Caki2 (cell line): ENCODE measurements at places on chromosomes 2 and 18. TPM values are rescaled to one million over a fixed set of nuclear protein-coding genes. Genes with fewer than 3 reads are reported as not detected.

Gene EVX2
- total RNA-seq = not detected in 2 replicates

Gene UGT1A3
- total RNA-seq = 0.78 TPM in 1 of 2 replicates, not detected in the other

Gene RFX8
- not detected in 2 replicates for total RNA-seq

Gene ITGB6
- total RNA-seq = 17.4 and 41.1 TPM in 2 replicates

Gene FIGN
- 2.1 and 5.5 TPM in 2 replicates for total RNA-seq

Gene GKN1
- not detected in 2 replicates for total RNA-seq

Gene DNER
- 5.5 and 9.7 TPM in 2 replicates for total RNA-seq

Gene DNAJC10
- 95.4 and 104 TPM in 2 replicates for total RNA-seq

DNA sequence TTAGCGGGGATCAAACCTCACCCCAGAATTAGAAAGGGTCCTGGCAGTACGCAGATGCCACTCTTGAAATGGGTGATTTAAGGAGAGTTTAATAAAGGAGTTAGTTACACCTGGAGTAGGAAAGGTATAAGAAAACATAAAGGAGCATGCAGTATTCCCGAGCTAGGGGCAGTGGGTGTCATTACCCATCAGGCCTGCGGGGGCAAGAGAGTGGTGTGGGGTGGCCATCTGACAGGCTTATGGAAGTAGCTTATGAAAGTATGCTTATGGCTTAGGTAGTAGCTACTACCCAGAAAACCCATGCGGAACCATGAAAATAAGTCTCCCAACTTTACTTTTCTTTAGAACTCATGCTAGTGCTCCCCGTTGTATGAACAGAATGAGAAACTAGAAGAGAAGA, 568.9 kb upstream of the ACVR2A start:
- DNase-seq = no peak

- DNase-seq = no peak
Measured at GRCh38 chr2:232577841-232578240, 27.4 kb downstream of the EIF4E2 start.

DNA sequence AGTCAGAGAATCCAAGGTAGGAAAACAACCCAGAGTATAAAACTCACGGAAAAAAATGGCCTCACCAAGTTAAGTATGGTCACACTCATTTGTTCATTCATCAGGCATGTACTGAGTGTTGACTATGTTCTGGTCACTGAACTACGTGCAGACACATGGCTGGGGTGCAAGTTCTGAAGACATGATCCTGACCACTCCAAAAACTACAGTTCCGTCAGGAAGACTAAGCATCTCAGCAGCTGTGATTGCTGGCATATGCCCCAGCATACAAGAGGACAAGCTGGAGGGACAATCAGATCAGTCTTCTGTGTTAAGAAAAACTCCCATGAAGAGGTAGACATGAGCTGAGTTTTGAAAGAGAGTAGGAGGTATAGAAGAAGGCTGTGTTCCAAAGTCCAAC, 72.8 kb downstream of the TCF4 start:
- no peak for DNase-seq

- DNase-seq = peak; percentile 95
Measured at GRCh38 chr2:218895759-218896500, 15.3 kb downstream of the WNT10A start.

- DNase-seq = no peak
Measured at GRCh38 chr2:9146646-9147045, 60.0 kb upstream of the ASAP2 start.

GRCh38 chr2:190271783-190272456, 47.7 kb downstream of the HIBCH start:
- DNase-seq = no peak

DNA sequence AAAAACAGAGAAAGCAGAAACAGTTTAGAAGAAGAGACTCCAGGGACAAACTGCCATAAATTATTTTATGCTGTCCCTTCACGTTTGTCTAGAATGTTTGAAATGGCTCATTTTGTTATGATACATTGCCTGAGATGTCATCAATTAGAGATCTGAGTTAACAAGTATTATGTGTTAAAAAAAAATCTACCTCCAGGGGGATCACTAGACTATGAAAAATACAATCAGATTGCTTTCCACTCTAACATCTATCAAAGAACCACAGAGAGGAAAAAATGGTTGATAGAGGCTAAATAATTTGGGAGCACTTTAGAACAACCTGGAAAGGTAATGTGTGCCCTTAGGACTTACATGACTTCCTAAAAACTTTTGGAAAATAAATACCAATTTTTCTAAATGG, 103.8 kb upstream of the CCDC150 start:
- no peak for DNase-seq

GRCh38 chr2:229363185-229363814, 92.2 kb upstream of the PID1 start:
- peak; percentile 26 for DNase-seq

- no peak for DNase-seq
Measured at GRCh38 chr2:27796791-27797765, 25.6 kb downstream of the MRPL33 start.

GRCh38 chr18:6352275-6352674, 62.4 kb downstream of the L3MBTL4 start:
- DNase-seq = no peak

DNA sequence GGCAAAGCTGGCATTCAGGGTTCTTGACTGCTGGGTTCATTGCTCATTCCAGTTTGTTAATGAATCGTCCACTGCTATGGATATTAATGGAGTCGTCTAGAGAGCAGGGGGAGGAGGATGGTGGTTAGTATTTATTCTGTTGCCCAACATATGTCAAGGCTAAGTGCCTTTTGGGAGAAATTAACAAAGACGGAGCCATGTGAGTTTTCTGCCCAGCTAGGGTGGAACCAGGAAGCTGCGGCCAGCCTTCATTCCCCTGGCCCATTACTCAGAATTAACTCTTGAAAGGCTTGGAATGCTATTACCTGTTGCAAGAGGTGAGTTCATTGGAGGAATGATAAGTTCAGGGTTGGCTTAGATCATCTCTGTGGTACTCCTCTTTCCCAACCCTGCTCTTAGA, 19.3 kb downstream of the IGFBP2 start:
- DNase-seq = no peak

GRCh38 chr2:84878459-84878858, 2.4 kb downstream of the TRABD2A start:
- no peak for DNase-seq

- peak; percentile 50 for DNase-seq
Measured at GRCh38 chr2:37877457-37878315, 47.4 kb upstream of the RMDN2 start.

GRCh38 chr2:238488347-238488826, 61.7 kb downstream of the ASB1 start:
- DNase-seq = no peak

GRCh38 chr18:67864677-67865340, 348.3 kb upstream of the DSEL start:
- peak; percentile 6 for DNase-seq

DNA sequence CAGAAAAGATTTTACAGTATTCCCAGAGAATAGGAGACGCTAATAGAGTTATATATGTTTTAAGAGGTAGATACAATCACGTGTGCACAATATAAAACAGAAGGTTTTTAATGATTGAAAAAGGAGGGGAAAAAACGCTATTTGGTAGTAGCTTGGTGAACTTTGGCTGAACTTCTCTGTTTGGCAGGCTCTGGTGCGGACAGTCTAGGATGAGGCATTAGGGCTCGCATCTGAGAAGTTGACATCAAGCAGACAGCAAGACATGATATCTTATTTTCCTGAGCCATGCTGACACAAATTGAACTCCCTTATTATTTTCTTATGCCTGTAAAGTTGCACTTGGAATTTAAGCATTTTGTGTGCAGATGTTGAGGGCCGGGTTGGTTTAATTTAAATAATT, 176.6 kb downstream of the EN1 start:
- DNase-seq = no peak

DNA sequence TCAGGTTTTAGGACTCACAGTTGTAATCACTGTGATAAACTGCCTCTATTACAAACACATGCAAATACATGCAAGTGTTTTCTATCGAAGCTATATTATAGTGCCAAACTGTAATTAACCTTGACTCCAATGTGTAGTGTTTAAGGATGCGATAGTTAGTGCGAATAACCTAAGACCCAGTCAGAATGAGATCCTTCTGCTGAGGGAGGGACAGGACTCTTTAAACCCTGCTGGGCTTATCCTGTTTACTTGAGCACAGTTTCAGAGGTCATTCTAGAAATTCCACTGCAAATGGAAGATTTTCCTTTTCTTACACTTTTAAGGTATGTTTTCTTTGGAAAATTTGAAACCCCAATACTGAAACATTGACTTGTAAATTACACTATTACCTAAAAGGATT, 68.2 kb downstream of the CALCRL start:
- DNase-seq = no peak

DNA sequence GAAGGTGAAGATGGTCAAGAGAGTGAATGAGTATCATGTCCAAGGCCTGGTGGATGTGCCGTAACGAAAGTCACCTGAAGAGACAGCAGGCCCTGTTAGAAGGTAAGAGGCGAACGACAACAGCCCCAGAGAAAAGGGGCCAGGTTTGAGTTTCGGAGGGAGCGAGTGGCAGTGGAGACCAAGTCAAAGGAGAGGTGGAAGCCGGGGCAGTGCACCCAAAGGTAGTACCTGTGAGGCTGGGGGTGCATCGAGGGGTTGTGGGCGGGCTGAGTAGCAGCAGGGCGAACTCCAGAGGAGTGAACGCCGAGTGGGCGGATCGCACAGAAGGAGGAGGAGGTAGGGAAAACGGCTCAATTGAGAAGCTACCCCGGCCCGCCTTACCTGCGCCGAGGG, 358 bp downstream of the USP37 start:
- no peak for DNase-seq

DNA sequence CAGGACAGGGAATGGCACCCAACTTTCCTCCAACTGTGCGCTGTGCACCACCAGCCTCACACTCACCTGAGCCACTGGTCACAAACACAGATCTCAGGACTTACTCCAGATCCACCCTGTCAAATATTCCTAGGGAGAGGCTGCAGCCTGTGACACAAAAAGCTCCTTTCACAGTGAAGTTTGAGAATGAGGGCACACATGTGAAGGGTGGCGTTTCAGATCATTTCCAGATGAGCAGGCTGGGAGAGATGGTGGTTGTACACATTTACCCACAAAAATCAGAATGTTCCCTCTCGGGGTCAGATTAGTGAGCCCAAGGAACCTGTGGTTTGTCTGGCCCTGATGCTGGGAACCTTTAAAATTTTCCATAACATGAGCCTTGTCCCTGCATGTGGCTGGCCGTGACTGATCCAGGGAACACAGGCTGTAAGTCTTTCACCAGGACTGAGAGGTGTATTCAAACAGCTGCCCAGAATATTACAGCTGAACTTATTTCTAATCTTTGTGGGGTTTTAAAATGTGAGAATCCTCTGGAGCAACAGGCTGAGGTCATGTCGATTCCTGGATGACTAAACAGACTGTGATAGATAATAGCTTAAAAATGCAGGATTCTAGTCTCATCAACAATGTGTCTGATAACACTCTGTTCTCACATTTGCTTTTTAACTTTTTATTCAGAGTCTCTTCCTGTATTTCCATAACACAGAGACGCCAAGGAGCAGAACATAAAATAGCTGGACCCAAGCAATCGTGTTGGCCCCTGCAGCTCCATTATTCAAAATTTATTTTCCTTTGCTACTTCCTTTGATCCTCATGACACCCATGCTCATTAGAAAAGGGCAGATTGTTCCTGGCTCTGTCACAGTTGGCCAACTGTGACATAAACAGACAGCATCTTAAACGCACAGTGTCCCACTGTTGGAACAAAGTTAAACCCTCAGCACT, 35.5 kb downstream of the IL1R2 start:
- DNase-seq = peak; percentile 76

DNA sequence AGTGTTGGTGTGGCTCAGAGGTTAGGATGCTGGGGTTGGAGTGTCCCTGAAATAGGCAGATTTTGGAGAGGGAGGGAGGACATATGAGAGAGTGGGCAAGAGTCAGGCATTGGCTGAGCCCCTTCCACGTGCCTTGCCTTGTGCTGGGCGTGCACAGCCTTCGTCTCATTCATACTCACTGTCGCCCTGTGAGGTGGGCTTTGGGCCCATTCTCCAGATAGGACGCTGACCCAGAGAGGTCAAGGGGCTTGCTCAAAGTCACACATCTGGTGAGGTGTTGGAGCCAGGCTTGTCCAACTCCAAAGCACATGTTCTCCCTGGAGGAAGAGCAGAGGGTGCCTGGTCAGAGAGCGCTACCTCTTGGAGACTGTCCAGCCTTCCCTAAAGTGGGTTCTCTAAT, 166.8 kb downstream of the DYSF start:
- no peak for DNase-seq

DNA sequence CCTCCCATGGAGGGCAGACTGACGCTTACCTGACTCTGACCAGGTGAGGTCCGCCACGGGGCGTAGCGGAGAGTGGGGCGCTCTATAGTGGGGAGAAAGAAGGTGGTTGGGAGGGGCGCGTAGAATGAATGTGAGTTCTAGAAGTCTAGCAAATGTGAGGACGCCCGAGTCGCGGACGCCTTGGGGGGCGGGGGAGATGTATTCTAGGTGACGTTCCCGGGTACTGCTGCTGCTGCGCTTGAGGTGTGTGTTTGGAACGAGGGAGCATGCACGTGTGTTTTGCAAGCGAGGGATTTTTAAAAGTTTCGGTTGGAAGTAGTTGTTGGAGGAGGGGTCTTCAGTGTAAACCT, 758 bp downstream of the RIF1 start:
- DNase-seq = no peak

- peak; percentile 47 for DNase-seq
Measured at GRCh38 chr2:232568161-232568560, 17.7 kb downstream of the EIF4E2 start.

DNA sequence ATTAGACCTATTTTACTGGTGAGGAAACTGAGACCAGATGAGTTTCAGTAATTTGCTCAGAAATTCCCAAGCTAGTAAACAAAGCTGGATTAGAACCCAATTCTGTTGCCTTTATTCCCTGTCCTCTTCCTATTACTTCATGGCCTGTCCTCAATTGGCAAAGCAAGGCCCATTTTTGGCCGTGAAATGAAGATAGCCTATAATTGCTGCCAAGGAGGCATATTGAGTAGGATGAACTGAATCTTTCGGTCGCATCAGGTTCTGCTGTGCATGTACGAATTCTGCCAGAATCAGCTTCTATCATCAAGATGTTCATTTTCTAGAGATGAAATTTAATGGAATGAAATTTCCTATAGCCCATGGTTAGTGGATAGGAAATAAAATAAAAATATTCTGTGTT, 1485.2 kb upstream of the PIK3C3 start:
- no peak for DNase-seq

DNA sequence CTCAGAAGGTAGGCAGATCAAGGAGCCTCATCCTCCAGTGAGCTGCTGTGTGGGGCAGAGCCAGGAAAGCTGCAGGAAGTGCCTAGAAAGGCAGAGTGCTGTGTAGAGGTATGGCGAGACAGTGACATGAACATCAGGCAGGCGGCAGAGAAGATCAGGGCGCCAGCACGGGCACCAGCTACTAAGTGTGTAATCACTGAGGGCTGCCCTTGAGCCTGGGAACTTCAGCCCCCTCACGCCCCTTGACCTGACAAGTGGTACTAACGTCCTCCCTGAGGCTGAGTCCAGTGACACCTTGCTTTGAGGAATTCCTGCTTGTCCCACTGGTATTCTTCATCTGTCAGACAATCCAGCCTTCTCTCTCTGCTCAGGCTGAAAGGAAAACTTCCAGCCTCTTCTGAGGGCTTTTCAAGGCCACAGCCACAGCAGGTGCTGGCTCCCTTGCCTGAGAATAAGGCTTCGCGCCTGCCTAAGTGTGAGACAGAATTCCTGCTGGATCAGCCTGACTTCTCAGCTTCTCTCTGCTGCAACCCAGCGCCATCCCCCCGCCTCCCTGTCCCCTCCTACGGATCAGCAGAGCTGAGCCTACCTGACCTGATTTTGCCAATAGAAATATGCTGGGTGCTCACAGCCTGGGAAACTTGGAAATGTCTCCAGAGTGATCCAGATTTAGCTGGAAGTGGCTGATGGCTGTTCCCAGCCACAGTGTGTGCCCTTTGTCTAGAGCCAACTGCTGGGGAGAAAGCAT, 148.0 kb downstream of the SMAD7 start:
- DNase-seq = no peak
